ENCODE measurements at places on chromosomes 5 and 9. TPM values are rescaled to one million over a fixed set of nuclear protein-coding genes. Genes with fewer than 3 reads are reported as not detected.

DNA sequence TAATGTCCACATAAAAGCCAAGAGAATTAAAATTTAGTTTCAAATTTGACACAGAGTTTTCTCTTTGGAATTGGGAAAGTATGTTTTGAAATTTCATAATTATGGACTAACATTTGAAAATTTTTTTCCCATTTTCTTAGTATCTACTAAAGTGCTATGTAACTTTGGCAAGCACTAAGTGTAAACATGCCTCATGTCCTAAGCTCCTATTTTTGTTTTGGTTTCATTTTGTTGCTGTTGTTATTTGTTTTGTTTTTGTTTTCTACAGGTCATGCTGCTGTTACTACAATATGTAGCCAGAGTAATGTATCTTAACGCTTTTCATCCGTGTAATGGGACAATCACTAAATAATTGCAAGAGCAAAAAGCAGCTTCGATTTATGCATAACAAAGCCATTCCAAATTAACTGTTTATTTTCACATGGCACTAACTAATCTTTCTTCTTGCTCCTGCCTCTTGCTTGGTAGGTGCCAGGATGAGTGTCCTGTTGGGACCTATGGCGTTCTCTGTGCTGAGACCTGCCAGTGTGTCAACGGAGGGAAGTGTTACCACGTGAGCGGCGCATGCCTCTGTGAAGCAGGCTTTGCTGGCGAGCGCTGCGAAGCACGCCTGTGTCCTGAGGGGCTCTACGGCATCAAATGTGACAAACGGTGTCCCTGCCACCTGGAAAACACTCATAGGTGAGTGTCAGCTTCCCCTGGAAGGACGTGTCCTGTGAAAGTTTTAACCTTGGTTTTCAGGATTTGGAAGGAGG is 107.3 kb upstream of the PRRC1 start:
- DNase-seq = no peak
- H3K4me3 ChIP-seq = no peak overlapping the region
- H3K27ac ChIP-seq = no peak overlapping the region
- no peaks in the 10 kb centered on the region for H3K27me3 ChIP-seq
- H3K36me3 ChIP-seq = no peaks in the 10 kb centered on the region
- no peaks in the 10 kb centered on the region for H3K4me1 ChIP-seq

- H3K27me3 ChIP-seq = no peaks in the 10 kb centered on the region
- H3K36me3 ChIP-seq = no peaks in the 10 kb centered on the region
- peak; percentile 38 for DNase-seq
Observed at GRCh38 chr9:136438548-136439480, 831 bp downstream of the INPP5E start.

GRCh38 chr5:164763206-164763605 is 1257.8 kb downstream of the MAT2B start:
- DNase-seq = no peak
- H3K4me3 ChIP-seq = no peak overlapping the region
- no peaks in the 10 kb centered on the region for H3K36me3 ChIP-seq
- no peak overlapping the region for H3K27ac ChIP-seq
- H3K4me1 ChIP-seq = no peaks in the 10 kb centered on the region

DNA sequence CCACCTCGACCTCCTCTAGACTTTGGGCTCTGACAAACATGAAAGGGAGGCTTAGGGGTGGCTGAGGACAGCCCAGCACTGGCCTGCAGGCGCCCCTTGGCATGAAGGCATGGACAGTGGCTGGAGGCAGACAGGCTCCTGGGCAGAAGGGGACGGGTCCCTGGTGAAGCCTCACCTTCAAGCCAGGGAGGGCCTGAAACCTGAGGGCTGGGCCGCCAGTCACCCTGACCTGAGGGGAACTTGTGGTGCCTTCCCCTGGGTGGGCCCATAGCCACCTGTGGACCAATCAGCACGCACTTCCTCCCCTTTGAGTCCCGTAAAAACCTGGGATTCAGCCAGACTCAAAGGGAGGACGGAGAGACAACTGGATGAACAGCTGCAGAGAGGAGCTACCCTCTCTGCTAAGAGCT is 90.4 kb upstream of the PUM3 start:
- no peak overlapping the region for H3K27ac ChIP-seq
- DNase-seq = no peak
- no peaks in the 10 kb centered on the region for H3K4me1 ChIP-seq

GRCh38 chr5:68922172-68922987 is 171.4 kb upstream of the SLC30A5 start:
- no peaks in the 10 kb centered on the region for H3K4me1 ChIP-seq
- H3K27ac ChIP-seq = no peak overlapping the region
- no peak overlapping the region for H3K4me3 ChIP-seq
- H3K36me3 ChIP-seq = no peaks in the 10 kb centered on the region

GRCh38 chr9:124284237-124284831 is 26.6 kb downstream of the NEK6 start:
- no peak overlapping the region for H3K4me3 ChIP-seq
- peaks cover 33% of the 10 kb centered on the region for H3K4me1 ChIP-seq
- no peaks in the 10 kb centered on the region for H3K36me3 ChIP-seq
- no peak for DNase-seq
- H3K27ac ChIP-seq = peak overlapping the region; percentile 86
- no peaks in the 10 kb centered on the region for H3K27me3 ChIP-seq

GRCh38 chr5:150624334-150625163 is 15.9 kb upstream of the SYNPO start:
- H3K36me3 ChIP-seq = no peaks in the 10 kb centered on the region
- peak overlapping the region; percentile 90 for H3K27ac ChIP-seq
- H3K4me3 ChIP-seq = peak overlapping the region; percentile 64
- no peaks in the 10 kb centered on the region for H3K27me3 ChIP-seq
- peaks cover 4% of the 10 kb centered on the region for H3K4me1 ChIP-seq

DNA sequence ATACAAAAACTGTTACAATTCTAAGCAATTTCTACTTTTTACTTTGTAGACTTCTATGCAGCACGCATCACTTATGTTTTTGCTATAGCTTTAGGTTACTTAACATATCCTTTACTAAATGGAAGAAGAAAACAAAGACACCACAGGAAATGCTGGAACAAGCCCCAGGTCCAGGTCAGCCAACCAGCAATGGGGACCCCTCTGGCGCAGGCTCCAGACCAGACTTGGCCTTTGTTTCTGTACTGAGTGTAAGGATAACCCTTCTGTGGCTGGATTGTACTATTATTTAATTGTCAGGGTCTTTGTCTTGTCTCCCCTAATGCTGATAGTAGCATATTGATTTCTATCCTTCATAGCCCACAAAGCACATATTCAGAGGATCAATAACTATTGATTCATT is 4.2 kb downstream of the SEMA4D start:
- no peak overlapping the region for H3K4me3 ChIP-seq
- no peak for DNase-seq
- no peaks in the 10 kb centered on the region for H3K27me3 ChIP-seq
- H3K4me1 ChIP-seq = no peaks in the 10 kb centered on the region

DNA sequence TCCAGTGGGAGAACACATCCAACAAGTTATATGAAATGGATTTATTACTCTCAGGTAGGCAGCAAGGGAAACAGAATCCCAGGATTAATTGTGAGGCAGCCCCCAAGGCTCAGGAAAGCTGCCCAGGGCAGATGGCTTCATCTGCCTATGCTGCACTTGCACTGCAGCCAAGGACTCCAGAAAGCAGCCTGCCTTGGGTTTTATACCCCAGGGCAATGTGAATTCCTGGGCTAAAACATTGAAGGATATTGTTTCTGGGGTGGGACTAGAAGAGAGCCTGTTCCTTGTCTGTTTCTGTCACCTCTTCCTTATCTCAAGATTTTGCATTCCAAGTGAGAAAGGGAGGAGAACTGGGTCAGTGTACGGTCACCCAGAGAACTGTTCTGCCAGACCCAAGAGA is 8.8 kb upstream of the CCL27 start:
- DNase-seq = no peak
- H3K4me1 ChIP-seq = no peaks in the 10 kb centered on the region
- no peak overlapping the region for H3K27ac ChIP-seq
- no peaks in the 10 kb centered on the region for H3K27me3 ChIP-seq
- no peaks in the 10 kb centered on the region for H3K36me3 ChIP-seq

GRCh38 chr5:76292620-76293322 is 110.3 kb upstream of the IQGAP2 start:
- no peaks in the 10 kb centered on the region for H3K4me1 ChIP-seq
- H3K4me3 ChIP-seq = no peak overlapping the region
- H3K36me3 ChIP-seq = no peaks in the 10 kb centered on the region

DNA sequence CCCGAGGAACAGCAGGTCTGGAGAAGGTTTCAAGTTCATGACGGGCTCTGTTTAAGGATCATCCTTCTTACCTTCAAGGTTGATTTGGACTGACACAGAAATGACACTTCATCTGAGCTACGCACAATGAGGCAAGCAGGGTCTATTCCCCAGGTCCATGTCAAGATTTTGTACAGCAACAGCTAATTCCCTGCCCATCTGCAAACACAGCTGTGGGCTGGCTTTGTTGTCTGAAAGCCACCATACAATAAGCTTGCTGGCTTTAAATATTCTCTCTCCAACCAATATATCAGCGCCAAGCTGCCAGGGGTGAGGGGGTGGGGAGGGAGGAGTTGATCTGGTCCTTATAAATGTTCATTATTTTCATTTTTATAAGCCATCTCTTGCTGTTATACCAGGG is 92.0 kb downstream of the OTULIN start:
- H3K4me3 ChIP-seq = no peak overlapping the region
- no peak for DNase-seq
- H3K27ac ChIP-seq = no peak overlapping the region
- no peaks in the 10 kb centered on the region for H3K4me1 ChIP-seq

DNA sequence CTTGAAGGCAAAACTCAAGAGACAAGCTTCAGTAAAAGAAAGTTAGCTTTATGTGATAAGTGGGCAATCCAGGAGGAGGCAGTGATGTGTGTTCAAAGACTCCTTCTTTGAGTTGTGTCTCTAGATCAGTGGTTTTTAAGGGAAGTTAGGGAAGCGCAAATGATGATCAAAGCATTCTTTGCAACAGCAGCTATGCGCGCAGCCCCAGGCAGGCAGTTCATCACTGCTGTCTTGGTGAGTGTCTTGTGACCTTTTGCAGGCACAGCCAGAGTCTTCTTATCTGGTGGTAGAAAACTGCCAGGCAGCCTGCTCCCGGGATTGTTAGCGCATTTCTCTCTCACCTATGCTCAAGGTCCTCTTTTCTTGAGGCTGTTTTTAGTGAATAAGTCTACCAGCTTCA is 40.3 kb upstream of the CLK4 start:
- H3K27me3 ChIP-seq = no peaks in the 10 kb centered on the region
- H3K27ac ChIP-seq = no peak overlapping the region
- DNase-seq = no peak
- no peaks in the 10 kb centered on the region for H3K4me1 ChIP-seq
- H3K4me3 ChIP-seq = no peak overlapping the region

Gene EQTN
- total RNA-seq = 0.97 TPM

Gene NEK6
- total RNA-seq = 36.2 TPM

Gene ANKRD20A1
- 3.3 TPM for total RNA-seq

Gene TNIP1
- total RNA-seq = 54.0 TPM

Gene ANKRD31
- total RNA-seq = 0.67 TPM

All from uterus (tissue), 4 donors.